HCEC 1CT (cell line): ENCODE measurements at places on chromosomes 13 and 19.

GRCh38 chr19:4208385-4209094, 20.8 kb upstream of the EBI3 start:
- peak; percentile 50 for DNase-seq

DNA sequence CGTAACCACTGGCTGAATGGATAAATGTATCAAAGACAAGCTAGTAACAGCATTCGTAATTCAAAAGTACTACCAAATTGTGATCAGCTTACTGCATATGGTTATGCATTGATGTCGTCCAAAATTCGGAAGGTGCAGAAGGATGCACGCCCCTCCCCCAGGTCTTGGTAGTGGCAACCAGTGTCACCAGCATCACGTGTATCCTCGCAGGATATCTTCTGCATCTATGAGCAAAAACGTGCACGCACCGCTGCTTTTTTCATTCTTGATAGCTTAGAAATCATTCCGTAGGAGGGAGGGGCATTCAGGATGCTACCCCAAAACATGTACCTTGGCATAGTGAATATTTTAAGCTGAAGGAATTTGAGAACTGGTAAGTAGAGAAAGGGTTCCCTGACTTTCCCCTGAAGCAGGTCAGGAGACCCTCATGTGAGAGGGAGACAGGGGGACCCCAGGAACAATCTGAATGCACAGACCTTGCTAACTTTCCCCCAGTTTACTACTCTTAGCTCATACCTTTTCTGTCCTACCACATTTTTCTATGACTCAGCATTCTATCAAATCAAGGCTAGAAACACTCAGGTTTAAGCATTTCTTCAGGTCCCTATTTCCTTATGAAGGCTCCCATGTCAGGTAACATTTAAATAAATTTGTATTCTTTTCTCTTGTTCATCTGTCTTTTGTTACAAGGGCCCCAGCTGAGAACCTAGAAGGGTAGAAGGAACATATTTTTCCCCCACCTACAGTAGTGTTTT, 61.2 kb upstream of the TM9SF2 start:
- DNase-seq = no peak

- no peak for DNase-seq
Measured at GRCh38 chr13:98523455-98524102, 53.3 kb downstream of the STK24 start.

DNA sequence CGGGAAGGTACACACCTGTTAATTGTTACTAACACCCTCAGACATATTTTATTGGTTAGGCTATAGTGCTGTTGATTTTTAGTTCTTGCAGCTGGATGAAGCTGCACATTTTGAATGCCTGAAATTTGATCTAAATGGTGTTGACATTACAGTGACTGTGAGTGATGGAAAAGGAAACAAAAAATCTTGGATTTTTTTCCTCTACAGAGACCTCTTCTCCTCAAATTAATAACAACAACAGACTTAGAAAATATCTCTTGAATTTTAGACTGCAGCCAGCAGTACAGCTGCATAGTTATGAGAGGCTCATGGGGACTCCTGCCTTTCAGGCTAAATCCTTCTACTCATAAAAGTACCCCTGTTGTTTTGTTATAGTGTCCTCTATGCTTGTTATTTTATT, 500.5 kb upstream of the SPRY2 start:
- DNase-seq = no peak

DNA sequence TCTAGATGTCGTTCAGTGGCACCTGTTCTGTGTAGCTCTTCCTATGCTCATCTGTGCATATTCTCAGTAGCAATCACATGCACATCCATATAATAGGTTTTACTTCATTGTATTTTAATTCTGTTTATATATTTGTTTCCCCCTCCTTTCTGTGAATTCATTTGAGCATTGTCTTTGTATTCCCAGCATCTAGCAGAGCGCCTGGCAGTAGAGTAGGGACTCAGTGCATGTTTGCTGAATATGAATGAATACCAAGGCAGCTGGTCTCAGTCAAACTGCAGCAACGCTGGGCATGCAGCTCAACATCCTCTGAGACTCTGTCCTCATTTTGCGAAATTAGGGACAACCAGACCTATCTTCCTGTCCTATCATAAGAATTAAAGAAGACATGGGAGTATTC, 330.1 kb downstream of the SPRY2 start:
- no peak for DNase-seq

DNA sequence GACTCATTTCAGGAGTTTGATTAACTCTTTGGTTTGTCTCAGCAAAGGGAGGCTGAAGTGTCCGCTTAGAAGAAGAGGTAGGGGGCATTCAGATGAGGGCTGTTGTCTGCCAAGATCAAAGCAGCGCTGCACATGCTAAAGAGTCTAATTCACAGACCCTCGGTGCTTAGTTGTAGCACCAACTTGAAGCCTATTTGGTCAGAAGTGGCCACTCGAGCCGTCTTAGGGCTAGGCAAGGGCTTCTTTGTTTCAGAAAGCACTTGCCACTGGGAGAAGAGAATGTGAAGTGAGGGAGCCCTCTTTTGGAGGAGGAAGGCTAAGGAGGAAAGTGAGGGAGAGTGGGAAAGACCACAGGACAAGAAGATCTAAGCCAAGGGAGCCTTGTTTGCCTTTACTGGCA, 313.4 kb upstream of the TMTC4 start:
- DNase-seq = no peak

DNA sequence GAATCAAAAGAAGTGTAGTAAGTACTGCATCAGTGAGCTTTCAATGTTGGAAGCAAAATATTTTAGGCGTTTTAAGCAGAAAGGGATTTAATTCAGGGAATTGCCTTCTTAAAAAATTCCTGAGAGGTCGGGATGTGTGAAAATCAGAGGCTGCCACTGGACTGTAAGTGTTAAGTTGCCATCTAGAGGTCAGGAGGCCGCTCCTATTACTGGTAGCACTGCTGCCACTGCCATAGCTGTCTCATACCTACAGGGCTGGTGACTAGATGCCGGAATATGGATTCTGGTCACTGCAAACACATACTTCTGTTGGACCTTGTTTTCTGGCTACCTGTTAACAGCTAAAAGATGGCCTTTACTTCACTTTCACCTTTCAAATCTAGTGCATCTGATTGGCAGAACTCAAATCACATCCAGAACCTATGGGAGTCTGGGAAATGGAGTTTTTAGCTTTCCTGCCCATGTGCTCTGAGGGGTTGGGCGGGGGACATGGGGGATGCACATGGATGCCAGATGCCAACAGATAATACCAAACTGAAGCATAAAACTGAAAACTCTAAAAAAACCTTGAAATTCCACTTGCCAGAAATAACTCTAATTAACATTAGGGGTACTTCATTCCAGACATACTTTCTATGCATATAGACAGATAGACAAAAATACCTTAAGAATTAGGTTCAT, 29.8 kb downstream of the DGKH start:
- DNase-seq = no peak

DNA sequence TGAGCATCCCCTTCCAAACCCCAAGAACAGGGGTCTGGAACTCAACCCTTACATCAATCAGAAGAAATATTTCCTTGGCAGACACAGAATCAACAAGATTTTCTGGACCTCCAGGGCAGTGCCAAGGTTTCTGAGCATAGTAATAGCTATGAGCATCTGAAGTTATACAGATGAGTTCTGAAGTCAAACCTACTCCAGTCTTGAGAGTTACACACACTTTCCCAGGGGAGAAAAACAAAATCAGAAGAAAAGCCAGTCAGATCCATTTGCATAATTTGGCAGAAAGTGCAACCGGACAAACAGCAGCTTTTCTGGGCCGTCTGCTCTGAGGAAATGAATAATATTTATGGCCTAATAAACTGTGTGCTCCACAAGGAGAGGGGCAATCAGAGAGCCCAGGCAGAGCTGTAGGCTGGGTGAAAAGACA, 93.1 kb downstream of the KL start:
- no peak for DNase-seq

GRCh38 chr13:107712145-107712860, 503.0 kb downstream of the LIG4 start:
- no peak for DNase-seq

DNA sequence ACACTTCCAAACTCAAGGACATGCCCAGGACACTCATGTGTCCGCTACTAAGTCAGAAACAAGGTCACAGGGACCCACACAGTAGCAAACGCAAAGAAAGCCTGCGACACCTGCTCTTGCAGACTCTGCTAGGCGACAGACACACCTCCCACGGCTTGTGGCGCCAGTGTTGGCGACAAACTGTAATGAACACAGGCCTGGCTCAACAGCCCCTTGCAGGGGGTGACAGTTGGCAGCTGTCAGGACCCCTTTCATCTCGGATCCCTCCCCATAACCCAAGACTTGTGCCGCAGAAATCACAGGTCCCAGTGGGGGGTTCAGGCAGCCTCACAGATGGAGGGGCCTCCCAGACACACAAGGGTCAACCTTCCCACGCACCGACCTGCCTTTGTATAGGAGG, 364 bp downstream of the CKM start:
- DNase-seq = no peak

GRCh38 chr13:45915686-45916439, 64.3 kb upstream of the SIAH3 start:
- no peak for DNase-seq

DNA sequence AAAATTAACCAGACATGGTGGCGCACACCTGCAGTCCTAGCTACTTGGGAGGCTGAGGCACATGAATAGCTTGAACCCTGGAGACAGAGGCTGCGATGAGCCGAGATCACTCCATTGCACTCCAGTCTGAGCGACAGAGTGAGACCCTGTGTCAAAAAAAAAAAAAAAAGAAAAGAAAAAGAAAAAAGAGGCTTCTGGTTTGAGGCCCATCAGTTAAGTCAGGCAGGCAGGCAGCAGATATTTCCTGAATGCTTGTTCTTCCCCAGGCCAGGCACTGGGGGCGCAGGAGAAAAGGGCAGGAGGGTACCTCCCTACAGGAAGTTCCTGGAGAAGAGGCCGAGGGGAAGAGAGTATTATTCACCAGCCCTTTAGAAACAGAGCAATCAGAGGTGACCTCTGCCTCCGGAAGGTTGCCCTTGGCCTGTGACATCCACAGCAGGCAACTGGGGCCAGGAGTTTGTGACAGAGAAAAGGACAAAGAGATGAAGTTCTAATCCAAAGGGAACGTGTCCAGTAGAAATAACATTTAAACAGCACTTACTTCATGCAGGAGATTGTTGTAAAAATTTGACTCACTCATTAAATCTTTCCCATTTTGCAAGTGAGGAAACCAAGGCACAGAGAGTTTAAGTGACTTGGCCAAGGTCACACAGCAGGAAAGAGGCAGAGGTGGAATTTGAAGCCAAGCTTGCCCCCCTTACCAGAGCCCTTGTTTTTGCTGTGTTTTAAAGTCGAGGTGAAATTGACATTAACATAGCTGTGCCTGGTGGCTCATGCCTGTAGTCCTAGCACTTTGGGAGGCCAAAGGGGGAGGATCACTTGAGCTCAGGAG, 4.3 kb upstream of the RLN3 start:
- peak; percentile 54 for DNase-seq

DNA sequence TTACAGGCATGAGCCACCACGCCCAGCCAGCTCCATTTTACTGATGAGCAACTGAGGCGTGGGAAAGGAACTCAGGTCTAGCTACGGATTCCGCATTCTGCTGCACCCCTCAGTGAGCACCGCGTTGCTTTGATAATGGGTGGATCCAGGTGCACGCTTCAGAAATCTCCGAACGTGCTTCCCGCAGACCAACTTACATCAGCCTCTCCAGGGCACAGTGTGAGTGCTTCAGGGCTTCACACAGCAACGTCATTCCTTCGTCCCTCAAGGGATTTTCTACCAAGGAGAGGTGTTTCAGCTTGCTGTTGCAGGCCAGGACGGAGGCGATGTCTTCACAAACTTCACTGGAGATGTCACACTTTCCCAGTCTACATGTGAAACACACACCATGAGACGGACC, 21.7 kb downstream of the NLRP9 start:
- no peak for DNase-seq

- DNase-seq = no peak
Measured at GRCh38 chr19:10286803-10287737, at the start of gene ICAM4. Gene ICAM4 (plus strand): TSS chr19:10286955. CDS start chr19:10287013, 58 bp downstream.

- DNase-seq = no peak
Measured at GRCh38 chr13:35789335-35790165, 313.1 kb upstream of the MAB21L1 start.

GRCh38 chr13:68257111-68257842, 1027.1 kb upstream of the PCDH9 start:
- DNase-seq = peak; percentile 39

GRCh38 chr13:28043224-28043623, 54.7 kb upstream of the URAD start:
- DNase-seq = no peak

DNA sequence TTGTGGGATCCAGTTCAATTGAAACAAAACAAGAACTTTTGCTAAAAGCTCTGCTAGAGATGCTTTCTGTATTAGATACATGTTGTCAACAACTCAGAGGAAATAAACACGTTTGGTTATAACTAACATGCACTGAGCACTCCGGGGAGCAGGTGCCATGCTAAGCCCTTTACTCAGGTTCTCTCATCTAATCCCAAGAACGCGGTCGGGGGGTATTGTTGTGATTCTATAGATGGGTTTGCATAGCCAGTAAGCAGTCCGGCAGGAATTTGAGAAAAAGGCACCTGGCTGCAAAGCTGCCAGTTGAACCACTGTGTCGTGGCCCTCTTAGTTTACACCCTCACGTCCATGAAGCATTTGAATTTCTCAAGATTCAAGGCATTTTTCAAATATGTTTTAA, 24.3 kb upstream of the SPACA7 start:
- no peak for DNase-seq

GRCh38 chr13:87172166-87172835, 498.9 kb upstream of the SLITRK5 start:
- no peak for DNase-seq

DNA sequence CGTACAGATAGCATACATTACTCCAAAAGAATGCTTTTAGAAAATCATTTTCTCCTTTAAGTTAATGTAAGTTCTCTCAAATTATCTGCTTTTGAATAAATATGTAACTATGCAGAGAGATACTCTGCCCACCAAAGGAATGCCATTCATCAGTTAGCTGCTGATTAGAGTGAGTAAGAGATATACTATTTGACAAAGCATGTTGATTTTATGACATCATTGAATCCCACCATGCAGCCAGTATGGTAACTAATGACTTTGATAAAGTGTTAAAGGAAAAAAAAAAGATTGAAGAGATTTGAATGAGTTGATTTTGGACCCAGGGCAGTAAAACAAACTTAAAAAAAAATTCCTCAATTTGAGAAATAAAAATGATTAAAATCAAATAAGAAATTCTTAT, 521.5 kb downstream of the SLITRK6 start:
- no peak for DNase-seq

- DNase-seq = no peak
Measured at GRCh38 chr13:111505175-111505777, 184.8 kb downstream of the TEX29 start.

- no peak for DNase-seq
Measured at GRCh38 chr19:916645-917322, 349 bp upstream of the KISS1R start.

DNA sequence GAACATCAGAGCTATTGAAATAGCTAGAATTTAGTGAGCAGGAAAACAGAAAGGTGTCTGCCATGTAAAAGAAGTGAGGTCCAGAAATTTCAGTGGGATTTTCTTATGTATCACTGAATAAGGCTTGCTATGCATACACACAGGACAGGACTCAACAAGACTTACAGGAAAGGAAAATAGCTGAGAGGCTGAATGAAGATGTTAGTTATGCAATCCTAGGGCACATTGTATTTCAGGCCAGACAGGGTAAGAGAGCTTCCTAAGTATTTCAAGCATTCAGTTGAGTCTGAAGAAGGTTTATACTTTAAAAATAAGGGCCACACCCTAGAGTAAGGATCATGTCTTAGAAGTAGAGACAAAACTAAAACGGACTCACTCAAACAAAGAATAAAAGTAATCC, 419.9 kb upstream of the PRR20A start:
- DNase-seq = no peak

GRCh38 chr19:55579766-55580621, 654 bp downstream of the ZNF579 start:
- DNase-seq = no peak

- no peak for DNase-seq
Measured at GRCh38 chr13:51823863-51824262, 19.9 kb upstream of the DHRS12 start.
